Stimulated activated naive CD8-positive, alpha-beta T cell treated with anti-CD3 and anti-CD28 coated beads, Interleukin-15, Interleukin-2, amounts not matched to agents 100 U/mL and 50 U/mL, for 24 hours (primary cell): ENCODE measurements at places on chromosomes 7 and 10.

DNA sequence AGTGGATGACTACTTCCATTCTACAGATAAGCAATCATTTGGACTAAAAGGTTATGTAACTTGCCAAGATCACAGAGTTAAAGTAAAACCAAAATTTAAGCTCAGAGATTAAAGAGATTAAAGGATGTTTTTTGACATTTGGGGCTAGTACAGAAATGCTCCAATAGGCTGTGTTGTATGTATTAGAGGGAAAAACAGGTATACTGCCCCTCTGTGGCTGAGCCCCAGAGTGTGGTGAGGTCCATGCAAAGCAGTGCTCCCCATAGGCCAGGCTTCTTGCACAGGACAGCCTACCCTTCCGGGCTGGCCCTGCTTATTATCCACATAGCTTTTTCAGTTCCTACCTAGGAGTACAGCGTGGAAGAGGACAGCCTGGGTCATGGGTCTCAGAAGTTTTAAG lies 322.8 kb downstream of the POM121L12 start:
- DNase-seq: no peak

DNA sequence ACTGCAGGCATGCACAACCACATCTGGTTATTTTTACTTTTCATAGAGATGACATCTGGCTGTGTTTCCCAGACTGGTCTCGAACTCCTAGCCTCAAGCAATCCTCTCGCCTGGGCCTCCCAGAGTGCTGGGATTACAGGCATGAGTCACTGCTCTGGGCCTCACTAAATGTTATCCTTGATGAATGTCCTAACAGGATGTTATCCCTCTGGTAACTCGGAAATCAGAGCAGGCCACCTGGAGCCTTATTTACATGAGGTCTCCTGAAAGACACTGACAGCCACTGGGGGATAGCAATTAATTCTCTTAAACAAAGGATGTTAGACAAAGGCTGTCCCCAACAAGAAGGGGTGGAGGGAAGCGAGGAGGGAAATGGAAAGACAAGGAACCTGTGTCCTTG lies 4.5 kb upstream of the ZNF438 start:
- DNase-seq: no peak

DNA sequence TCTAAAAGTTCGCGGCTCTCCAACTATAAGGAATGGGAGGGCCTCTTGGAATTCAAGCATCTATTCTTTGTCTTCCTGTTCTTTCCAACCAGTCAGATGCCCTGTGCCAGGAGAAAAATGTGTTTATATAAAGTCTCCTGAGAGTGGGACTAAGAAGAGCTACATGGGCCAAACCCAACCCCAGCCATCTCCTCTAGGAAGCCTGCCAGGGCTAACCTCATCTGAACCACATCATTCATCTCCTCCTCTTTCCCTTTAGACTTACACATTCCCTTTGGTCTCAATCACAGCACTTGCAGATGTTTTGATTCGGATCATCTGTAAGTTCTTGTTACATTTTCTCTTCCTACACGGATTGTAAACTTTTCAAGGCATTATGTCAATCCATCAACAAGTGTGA lies 62.6 kb downstream of the DOCK4 start:
- no peak for DNase-seq

GRCh38 chr10:12412666-12413368 lies 63.5 kb downstream of the CAMK1D start:
- peak; percentile 59 for DNase-seq

- DNase-seq: no peak
These were observed 116.4 kb upstream of the LYZL2 start for GRCh38 chr10:30745953-30746352.

- no peak for DNase-seq
These were observed at the start of gene FXYD4 for GRCh38 chr10:43371418-43371817. Gene FXYD4 (plus strand): TSS chr10:43371636. CDS start chr10:43373747, 2,111 bp downstream.

- no peak for DNase-seq
These were observed 152.6 kb downstream of the SLC16A9 start for GRCh38 chr10:59557052-59557451.

DNA sequence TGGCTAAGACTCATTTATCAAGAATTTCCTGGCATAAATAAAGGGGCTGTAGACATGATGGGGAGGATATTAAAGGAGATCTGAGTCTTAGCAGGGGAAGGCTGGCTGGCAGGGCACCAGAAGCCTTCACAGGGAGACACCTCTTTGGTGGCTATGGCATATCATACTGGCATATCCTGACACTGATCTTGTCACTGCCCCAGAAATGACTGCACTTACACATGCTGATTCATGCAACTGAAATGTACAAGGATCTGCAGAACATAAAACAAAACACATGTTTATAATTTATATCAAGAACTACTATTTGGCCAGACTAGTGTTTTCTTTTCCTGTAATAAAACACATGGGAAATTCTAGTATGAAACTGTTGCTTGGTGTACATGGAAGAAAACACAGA lies 5.5 kb upstream of the LIPN start:
- DNase-seq: no peak

- peak; percentile 48 for DNase-seq
These were observed 1.2 kb downstream of the PIP4K2A start for GRCh38 chr10:22712956-22713852.

DNA sequence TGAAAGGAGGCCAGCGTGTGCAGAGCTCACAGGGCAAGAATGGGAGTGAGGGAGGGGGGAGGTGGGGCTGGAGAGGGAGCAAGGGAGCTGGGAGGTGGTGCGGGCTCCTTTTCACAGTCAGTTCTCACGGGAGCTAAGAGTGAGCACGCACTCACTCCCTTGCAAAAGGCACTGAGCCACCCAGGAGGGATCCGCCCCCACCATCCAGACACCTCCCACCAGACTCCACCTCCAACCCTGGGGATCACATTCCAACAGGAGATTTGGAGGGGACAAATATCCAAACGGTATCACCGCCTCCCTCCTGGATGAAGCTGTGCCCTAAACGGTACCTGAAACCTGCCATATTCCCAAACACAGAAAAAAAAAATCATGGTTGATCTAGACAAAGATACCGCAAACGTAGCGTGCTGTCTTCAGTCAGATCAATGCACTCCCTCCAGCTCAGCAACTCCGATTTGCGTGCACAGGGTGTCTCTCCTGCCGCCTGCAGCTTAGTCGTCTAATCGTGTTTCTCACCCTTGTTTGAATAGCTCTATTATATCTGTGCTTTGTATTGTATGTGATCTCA lies 20.3 kb upstream of the PRKAG2 start:
- DNase-seq: no peak

- DNase-seq: no peak
These were observed 3.6 kb downstream of the BHLHA15 start for GRCh38 chr7:98214811-98215321.

DNA sequence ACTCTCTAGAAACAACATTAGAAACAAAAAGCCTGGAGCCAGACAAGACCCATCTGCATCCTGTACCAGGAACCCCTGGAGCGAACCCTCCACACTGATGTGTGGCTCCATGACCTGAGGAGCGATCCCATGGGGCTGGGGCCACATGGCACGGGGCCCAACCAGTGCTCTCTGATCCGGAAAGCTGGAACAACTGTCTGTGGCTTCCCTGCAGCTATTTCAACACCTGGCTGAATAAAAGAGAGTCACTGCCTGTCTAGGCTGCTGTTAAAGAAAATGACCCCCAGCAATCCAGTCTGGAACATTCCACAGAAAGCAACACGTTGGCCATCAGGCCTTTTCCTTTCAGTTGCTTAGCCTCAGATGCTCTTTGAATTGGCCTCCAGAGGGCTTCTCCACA lies 20.9 kb downstream of the UROS start:
- no peak for DNase-seq

DNA sequence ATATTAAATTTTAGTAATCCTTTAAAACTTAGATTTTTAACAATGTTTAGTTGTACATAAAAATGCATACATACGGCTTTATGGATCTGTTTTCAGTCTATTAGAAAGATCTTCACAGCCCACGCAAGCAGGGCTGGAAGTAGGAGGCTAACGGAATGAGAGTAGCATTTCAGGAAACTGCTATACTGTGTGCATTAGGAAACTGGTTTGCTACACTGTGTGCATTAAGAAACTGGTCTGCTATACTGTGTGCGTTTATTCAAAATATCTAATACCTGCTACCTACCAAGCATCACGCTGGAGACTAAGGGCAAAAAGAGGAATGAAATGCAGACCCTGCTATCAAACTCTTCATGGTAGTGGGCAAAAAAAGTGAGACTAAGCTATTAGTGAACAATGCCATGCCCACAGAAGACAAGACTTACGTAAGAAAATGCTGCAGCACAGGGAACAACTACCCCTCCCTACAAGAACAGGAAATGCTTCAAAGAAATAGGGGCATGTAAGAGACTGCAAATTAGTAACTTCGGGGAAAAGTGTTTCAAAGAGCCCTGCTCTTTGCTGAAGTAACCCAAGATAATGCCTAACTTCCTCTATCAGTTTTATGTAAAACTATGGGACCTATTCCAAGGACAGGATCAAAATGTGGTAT lies 11.3 kb downstream of the RAB11FIP2 start:
- no peak for DNase-seq

DNA sequence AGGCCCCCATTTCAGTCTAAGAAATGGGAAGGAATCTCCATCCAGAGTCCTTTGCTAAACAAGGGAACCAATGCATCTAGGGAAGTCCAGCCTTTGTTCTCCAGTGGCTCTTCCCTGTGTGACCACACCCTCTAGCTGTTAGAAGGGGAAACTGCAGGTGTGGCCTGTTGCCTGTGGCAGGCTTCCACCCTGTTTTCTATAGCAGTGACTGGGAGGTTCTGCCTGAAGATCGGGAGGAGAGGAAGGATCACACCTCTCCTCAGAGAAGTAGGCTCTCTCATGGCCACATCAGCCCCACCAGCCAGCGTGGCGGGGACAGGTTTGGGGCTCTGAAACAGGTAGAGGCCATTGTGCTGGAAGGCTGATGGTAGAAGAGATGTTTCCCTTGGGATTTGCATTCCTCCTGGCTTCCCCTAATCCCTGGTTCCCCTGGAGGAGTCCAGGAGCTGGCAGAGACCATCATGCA lies 47.7 kb upstream of the TRIM8 start:
- peak; percentile 28 for DNase-seq

GRCh38 chr10:6721964-6722615 lies 142.0 kb upstream of the PRKCQ start:
- no peak for DNase-seq

- no peak for DNase-seq
These were observed 72.8 kb upstream of the ADRA2A start for GRCh38 chr10:111004016-111004415.

GRCh38 chr7:17495655-17496394 lies 197.4 kb downstream of the AHR start:
- DNase-seq: no peak

GRCh38 chr7:11193131-11193867 lies 219.6 kb downstream of the PHF14 start:
- DNase-seq: no peak

DNA sequence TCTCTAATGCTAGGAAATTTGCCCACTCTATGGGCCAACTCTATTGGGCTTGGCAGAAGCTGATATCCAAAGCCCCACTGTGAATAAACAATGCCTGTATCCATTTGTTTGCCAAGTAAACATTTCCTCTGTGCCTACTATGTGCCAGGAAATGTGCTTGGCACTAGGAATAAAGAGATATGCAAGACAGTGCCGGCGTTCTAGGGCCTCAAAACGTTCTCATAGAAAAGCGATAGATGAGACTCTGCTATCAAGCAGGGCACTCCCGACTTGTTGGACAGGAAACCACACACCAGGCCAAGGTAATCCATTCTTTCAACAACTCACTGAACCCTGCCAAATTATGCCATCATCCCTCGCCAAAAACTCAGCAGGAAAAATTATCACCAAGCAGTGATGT lies 196.7 kb downstream of the IPMK start:
- DNase-seq: no peak

DNA sequence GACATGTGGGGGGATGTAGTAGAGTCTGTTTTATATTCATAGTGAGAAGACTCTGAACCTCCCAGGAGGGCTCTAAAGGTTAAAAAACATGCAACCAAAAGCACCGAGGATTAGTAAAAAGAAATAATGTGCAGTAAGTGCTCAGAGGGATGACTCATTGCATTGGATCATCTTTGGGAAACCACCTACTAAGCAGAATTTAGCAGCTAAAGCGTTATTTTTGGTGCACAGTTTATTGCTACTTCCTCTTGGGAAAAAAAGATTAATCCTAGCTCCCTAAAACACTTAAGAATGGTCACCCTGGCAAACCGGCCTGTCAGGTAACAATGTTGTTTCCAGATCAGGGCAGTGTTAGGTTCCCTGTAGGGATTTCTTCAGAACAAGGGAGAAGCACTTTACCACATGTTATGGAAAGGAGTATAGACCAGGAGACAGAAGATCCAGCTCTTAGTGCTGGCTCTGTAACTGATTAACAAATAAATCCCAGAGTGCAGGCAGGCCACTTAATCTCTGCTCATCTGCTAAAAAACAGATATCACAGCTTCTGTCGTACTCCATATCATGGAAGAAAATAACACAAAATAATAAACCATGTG lies 44.8 kb upstream of the FAM133B start:
- no peak for DNase-seq

DNA sequence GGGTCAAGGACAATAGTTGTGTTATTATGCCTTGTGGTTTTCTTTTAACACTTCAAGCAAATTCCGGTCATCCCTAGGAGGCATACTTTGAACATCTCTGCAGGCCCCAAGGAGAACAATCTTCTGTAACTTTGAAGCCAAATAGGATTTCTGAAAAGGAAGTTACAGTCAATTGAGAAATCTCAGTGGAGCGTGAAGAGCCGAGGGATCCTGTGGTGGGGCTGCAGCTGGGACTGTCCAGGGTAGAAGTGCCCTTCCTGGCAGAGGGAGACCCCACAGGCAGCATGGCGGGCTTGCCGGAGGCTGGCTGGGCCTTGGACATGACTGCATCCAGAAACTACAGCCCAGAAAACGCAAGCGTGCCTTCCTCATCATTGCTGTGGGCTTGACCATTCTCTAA lies 179.7 kb downstream of the PTPN20 start:
- DNase-seq: no peak

GRCh38 chr10:91709394-91709798 lies 76.5 kb upstream of the PPP1R3C start:
- no peak for DNase-seq

DNA sequence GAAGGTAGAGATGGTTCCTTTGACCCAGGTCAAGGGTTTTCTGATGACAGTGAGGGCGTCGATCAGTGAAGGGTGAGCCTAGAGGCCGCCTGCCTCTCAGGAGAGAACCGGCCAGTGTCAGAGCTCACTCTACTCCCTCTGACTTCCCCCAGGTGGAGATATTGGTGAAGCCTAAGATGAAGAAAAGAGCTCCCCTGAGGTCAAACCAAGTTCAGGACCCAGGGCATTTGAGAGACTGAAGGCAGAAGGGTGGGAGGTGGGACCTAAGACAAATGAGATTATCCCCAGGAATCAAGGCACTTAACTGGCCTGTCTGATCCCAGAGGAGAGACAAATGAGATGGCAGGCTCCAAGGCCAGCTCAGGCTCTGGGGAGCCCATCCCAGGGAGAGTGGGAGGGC lies 104.7 kb downstream of the CDH23 start:
- DNase-seq: no peak

GRCh38 chr10:78455811-78456210 lies 422.1 kb downstream of the RPS24 start:
- DNase-seq: no peak

- no peak for DNase-seq
These were observed 86.5 kb downstream of the HIPK2 start for GRCh38 chr7:139691253-139691781.

GRCh38 chr7:133950855-133951254 lies 176.3 kb upstream of the LRGUK start:
- no peak for DNase-seq
